ENCODE measurements at places on chromosomes 7 and 10. TPM values are rescaled to one million over a fixed set of nuclear protein-coding genes. Genes with fewer than 3 reads are reported as not detected.

DKK1 gene
- not detected for total RNA-seq

GRCh38 chr10:72525689-72526088 is 100.2 kb downstream of the MICU1 start:
- no peak for DNase-seq

DNA sequence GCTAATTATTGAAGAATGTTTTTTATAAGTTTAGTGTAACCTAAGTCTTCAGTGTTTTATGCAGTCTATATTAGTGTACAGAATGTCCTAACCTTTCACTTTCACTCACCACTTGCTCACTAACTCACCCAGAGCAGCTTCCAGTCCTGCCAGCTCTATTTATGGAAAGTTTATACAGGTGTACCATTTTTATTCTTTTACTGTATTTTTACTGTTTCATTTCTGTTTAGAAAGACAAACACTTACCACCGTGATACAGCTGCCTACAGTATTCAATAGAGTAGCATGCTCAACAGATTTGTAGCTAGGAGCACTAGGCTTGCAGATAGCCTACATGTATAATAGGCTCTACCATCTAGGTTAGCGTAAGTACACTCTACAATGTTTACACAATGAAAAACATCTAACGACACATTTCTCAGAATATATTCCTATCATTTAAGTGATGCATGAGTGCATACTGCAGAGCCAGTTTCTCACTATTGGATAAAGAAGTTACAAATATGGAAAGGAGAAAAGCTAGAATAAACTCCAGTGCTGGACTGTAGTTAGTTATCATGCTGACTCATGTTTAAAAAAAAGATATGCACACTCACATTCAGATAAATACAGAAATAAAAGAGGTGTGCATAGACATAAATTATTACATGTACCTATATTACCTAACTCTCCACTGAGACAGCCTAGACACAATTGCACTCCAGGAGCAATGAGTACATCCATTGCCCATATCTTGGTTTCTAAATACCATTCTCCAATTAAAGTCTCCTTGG is 30.4 kb downstream of the STEAP1B start:
- DNase-seq, result no peak

- DNase-seq, result no peak
These were observed 75.0 kb downstream of the ARHGAP12 start for GRCh38 chr10:31853629-31854028.

DNA sequence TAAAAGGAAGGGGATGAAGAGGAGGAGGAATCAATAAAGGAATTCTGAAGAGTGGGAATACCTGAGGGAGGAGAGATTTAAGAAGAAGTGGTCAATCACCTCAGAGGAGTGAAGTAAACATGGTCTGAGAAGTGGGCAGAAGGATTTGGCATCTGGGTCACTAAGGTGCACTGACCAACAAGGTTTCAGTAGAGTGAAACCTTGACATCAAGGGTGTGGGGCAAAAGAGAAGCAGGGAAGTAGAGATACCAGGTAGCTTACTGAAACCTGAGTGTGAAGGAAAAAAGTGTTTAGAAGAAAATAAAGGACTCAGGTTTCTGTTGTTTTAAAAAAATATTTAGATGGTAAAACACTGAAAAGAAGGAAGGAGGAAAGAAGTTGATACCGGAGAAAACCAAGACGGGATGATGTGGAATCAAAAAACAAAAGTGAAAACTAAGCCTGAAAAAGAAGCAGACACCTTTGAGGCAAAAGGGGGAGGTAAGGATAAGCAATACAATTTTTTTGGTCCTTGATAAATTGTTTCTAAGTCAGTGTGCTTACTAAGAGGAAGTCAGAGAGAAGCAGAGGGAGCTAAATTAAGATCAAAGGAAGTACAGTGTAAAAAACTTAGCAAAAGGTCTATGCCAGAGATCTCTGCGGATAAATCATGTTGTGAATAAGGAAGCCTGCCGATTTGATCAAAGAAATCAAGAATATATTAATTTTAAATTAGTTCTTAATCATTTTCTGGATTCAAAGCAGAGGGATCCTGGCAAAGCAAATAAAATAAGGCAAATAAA is 137.2 kb upstream of the GPR22 start:
- DNase-seq, result no peak

DNA sequence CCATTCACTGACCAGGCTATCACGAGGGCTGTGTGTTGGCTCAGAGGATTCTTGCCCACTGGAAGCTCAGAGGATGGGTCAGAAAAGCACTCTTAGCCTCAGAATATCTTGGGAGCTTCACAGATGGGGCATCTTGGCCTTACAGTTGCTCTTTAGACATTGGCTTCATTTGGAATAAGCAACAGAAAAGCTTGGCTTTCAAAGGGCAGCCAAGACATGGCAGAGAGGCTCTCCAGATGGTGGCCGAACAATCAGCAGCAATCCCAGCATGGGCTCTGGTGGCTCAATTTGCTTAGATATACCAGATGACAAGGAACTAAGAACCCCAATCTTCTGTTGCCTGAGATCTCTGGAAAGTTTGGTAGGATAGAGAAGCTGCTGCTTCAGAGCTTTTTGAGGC is 446.2 kb downstream of the ADRA2A start:
- DNase-seq, result no peak

Measured in right cardiac atrium (tissue), 5 donors.